ENCODE measurements at places on chromosomes 11 and 22. TPM values are rescaled to one million over a fixed set of nuclear protein-coding genes. Genes with fewer than 3 reads are reported as not detected.

DNA sequence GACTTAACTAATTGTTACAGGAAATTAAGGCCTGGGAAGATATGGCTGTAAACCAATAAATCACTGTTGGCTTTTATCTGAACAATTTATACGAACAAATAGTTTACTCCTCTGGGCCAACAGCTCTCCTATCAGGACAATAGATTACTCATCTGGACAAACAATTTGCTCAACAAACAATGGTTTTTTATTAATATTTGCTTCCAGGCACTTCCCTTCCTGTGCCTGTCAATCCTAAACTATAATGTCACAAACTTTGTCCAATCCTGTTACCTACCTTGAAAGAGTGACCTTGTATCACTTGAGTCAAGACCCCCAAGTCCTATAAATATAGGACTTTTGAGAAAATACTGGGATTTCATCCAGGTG, 87.6 kb upstream of the OR9Q1 start:
- DNase-seq = no peak

GRCh38 chr22:45103756-45104155, 60.0 kb upstream of the NUP50 start:
- no peak for DNase-seq

REXO2 gene
- 101 TPM for total RNA-seq

TRIM49 gene
- not detected for total RNA-seq
